Skeletal muscle cell (primary cell): ENCODE measurements at places on chromosomes 2 and 18.
A peak's percentile ranks its signal among the peaks of the same experiment; 100 is the strongest.

DNA sequence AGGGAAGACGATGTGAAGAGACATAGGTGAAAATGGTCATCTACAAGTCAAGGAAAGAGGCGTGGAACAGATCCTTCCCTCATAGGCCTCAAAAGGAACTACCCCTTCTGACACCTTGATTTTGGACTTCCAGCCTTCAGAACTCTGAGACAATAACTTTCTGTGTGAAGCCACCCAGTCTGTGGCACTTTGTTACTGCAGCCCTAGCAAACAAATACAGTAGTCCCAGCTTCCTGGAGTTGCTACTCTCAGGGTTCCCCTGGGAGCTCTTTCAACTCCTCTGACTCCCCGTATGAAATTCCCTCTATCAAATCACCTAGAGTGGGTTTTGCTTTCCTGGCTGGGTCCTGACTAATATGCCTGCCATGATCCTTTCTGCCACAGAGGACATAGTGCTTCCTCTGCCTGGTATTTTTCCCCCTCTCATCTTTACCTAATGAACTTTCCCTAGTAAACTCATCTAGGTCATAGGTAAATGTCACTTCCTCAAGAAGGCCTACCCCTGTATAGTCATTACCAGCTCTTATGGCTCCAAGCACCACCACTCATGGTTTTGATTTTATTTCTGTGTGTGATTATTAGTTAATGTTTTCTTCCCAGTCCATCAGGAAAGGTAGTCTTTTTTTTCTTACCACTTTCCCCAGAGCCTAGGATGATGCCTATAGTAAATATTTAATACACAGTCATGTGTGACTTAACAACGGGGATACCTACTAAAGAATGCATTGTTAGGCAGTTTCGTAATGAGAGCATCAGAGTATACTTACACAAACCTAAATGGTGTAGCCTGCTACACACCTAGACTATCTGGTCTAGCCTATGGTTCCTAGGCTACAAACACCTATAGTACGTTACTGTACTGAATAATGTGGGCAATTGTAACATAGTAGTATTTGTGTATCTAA, 111.5 kb upstream of the LGALSL start:
- no peak for DNase-seq

DNA sequence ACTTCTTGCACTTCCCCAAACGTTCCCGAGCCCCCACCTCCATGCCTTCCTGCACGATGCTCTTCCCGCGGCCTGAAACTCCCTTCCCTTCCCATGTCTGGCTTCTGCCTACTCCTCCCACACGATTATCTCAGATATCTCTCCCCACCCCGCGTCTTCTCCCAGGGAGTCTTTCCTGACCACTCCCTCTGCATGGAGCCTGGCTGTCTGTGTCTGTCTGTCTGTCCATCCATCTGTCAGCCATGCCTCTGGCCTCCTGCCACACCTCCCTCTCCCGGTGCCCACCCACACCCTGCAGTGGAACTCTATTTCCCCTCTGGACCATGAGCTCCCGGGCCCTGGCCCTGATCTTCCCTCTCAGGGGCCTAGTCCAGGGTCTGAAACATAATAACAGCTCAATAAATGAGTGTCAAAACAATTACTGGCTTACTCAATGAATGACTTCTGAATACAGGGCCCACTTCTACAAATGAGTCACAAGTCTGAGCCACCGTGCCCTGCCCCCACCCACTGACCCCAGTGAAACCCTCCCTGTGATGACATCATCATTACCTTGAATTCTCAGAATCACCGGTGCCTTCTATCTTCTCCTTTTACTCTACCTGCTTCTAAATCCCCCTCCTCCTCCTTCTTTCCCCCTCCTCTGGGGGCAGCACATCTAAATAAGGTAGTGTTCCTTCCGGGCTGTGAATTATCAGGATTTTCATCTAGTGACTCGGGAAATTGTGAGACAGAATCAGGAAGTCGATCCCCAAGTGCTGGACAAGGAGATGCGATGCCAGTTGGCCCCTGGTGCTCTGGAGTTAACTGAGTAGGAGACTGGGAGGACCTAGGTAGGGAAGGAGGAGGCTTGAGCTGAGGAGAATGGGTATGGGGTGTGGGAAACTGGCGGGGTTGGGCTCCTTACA, 46.1 kb upstream of the PLB1 start:
- no peak for DNase-seq

DNA sequence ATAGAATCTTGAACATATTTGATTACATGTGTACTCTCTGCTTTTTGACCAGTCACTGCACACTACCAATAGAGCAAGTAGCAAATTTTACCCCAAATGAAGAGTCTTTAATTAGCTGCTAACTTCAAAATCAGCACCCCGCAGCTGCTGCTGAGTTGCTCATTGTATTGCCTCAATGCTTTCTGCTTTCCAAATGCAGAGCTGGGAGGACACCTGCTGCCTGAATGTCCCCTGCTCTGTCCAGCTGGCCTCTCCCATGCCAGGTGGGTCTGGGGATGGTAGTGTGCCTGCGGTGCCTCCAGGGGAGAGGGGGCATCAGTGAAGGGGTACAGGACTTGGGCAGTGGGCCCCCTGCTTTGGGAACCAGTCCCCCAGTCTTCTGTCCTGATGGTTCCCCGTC, 184.8 kb downstream of the PRKCE start:
- no peak for DNase-seq

- DNase-seq = no peak
Observed at GRCh38 chr2:127283275-127283674, 10.7 kb downstream of the ERCC3 start.

GRCh38 chr18:12091538-12092141, 2.0 kb upstream of the ANKRD62 start:
- DNase-seq = no peak

DNA sequence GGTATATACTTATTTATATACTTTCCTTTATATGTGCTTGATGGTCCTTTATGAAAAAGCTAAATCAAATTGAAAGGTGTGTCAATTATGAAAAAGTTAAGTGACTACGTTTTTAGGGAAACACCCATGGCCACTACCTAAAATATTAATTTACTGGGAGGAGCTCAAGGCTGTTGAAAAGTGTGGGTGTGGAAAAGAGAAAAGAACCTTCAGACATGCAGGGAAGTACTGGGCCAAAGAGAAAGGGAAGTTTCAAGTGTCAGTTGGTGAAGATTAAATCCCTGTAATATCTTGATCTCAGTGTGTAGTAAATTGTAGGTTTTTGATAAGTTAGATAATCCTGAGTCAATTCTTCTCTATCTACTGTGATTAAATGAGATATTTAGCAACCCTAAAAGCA, 6.2 kb upstream of the GKN1 start:
- no peak for DNase-seq

GRCh38 chr2:190809139-190809764, 71.4 kb upstream of the GLS start:
- DNase-seq = no peak

DNA sequence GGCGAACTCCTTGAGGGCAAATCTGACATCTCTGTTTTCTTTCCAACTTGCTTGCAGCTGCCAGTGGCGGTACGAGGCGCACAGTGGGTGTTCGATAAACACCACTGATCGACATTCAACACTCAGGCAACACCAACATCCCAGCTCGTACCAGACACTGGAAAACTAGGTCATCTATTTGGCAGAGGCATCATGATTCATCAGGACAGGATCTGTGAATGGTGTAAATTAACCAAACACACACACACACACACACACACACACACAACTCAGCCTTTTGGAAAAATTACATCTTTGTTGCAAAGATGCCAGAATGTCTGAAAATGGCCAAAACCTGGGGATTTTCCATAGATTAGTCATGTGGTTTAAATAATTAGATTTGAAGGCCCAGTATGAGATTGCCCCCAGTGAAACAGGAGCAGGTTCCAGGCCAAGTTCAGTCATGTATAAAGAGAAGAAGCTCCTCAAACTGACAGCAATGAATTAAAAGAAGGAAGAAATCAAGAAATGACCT, 150.5 kb upstream of the NCKAP5 start:
- peak; percentile 65 for DNase-seq

DNA sequence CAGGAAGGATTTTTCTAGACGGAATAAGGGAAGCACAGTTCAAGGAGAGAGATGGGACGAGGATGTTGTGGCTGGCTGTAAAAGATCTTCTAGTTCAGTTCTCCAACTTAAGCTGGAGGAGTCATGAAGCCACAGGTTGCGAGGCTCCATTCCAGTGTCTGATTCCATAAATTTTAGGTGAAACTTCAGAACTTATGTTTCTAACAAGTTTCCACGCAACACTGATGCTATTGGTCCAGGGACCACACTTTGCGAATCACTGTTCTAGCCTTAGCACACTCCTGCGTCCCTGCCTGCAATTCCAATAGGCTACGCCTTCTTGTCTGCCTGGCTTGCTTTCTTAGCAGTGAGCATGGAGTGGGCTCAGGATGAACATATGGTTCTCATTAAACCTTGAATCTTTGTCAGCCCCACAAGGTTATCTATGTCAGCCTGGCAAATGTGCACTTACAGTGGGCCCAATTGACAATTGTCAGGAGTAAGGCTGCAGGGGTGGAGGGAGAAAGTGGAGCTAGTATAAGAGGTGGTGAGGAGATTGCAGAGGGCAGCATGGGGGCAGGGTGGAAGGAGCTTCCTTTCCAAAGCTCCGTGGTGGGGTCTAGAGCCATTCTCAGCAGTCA, 438.1 kb upstream of the ST6GAL2 start:
- DNase-seq = no peak

GRCh38 chr2:160345071-160345764, 145.1 kb upstream of the ITGB6 start:
- DNase-seq = no peak

DNA sequence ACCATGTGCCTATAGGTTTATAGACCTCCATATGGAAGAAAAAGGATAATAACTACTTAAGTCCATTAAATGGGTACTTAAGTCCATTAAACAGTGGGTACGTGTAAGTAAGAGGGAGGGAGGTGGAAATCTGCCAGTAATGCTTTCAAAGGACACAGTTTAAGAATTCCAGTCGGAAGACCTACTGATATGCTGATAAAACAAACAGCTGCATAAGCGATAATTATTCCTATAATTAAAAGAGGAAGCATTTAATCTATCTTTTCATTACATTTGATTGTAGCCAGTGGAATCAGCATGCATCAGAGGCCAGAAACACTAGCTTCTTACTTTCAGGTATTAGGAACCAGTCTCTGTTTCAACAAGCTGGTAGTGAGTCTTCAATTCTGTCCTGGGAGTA, 96.4 kb upstream of the DDX18 start:
- no peak for DNase-seq

DNA sequence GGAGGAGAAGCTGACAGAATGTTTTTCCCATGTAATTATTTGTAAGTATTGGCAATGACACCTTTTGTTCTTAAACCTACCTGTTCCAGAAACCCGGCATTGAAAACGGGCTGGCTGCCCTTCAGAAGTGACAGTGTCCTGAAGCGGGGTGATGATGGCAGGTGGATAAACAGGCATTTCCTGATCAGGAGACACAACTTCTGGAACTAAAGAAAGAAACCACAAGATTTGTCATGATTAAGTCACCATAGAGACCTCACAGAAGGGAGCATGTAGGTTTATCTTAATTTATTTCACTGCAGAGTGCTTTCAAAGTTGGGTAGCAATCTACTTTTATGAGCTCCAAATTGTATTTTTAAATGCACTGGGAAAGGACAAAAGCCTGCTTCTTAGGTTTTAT, 43.1 kb downstream of the TTN start:
- no peak for DNase-seq

- no peak for DNase-seq
Observed at GRCh38 chr2:196155575-196155974, 15.8 kb downstream of the STK17B start.

- no peak for DNase-seq
Observed at GRCh38 chr2:12221584-12221983, 475.2 kb downstream of the LPIN1 start.
